GM04503 (cell line): ENCODE measurements at places on chromosomes 2 and 18.

DNA sequence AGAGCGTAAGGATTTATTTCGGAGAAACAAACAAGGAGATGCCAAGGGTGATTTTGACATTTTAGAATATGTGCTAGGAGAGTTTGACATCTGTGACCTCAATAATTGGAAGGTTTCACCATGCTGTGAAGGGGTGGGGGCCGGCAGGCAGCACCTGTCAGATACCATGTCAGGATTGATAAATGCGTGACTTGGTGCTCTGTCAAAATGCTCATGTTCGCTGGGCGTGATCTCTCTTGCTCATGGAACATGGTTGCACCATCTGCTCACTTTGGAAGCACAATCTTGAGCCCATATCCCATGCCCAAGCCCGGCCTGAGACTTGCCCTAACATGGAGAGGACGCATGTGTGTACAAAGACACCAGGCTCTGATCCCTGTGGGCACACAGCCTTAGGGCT, 347.6 kb downstream of the RNF144A start:
- DNase-seq: no peak

DNA sequence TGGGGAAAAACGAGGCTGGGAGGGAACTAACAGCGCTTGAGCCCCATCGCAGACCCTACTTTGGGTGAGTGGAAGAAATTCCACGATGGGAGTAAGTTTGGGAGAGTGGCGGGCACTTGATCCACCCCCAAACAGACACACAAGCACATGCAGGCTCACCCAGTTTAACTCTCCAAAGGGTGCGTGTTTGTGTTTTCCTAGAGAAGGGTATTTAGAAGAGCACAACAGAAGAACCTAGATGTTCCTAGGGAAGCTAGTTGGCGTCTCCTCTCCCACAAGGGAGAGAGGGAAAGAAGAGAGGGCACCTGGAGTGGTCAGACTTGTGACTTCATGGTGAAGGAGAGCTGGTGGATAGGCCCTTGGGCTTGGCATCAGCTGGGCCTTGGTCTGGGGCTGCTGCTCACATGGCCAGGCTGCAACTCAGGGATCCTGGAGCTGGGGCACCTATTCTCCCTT, 3.2 kb downstream of the GATA6 start:
- DNase-seq: no peak

DNA sequence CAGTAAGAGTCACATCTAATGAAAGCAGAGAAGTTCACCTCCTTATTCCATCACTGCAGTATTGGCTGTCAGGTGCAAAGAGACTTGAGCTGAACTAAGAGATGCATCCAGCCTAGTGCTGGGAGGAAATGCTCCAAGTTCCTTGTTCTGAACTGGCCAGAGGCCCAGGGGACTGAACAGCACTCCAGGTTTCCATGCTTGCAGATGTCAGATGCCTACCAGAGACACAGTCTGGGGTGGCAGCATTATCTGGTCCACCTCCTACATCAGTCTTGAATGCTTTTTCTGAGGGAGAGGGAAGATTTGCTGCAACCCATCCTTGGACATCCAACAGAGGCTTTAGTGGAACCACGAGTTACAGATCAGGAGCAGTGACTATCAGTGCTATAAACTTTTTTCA, 331.3 kb downstream of the CYRIA start:
- no peak for DNase-seq

GRCh38 chr2:8475349-8476031, 206.4 kb upstream of the ID2 start:
- no peak for DNase-seq

DNA sequence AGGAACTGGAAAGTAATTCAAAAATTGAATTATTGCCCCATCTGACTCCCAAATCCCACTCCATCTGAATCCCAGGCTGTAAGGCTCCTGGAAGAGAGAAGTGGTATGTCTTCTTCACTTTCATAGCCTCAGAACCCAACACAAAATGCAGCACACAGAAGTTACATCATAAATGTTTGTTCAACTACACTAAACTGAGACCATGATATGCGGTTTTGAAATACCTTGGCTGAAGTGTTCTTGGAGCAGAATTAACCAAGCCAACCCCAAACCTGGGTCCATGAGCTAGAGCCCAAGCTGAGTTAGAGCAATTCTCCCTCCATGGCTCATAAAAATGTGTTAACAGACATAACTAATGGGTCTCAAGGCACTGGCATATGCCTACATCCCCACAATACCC, 23.3 kb downstream of the NEB start:
- DNase-seq: no peak

DNA sequence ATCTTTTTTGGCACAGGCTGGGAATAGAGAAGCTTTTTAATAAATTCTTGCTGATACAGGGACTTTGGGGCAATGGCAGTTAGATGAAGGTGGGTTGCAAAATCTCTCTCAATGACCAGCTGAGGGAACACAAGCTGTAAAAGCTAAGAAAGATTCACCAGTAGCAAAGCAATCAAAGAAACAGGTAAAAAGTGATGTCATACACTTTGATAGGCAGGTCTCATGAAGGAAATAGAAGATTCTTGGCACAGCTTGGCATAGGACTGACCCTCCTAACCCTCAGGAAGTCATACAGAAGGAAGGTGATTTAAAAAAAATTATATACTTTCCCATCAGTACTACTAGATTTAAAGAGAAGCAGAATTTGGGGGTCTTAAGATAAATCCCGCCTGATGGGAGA, 263.6 kb downstream of the LPIN1 start:
- DNase-seq: no peak
